ENCODE measurements at places on chromosomes 2 and 18. TPM values are rescaled to one million over a fixed set of nuclear protein-coding genes. Genes with fewer than 3 reads are reported as not detected.

DNA sequence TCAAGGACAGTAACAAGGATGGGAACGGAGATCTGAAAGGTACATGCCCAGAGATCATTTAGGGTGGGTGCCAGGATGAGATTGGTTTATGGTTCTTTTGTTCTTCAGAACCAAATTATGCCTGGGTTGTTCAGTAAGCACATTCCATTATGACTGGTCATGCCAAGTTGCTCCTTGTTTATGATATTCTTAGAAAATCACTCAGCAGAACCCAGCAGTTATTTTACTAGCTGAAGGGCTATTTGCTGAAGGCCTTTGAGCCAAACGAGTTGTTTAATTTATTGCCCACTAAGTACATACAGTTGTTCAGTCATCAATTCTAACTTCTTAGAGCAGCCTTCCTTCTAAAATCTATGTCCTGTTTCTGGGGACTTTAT, 635 bp downstream of the SLC3A1 start:
- DNase-seq = peak; percentile 27

- no peak for DNase-seq
These were observed 220.2 kb downstream of the BCL11A start for GRCh38 chr2:60333264-60333663.

DNER gene
- 7.1 TPM for total RNA-seq

- DNase-seq = no peak
These were observed 222.7 kb downstream of the CYRIA start for GRCh38 chr2:16442971-16443370.

- DNase-seq = peak; percentile 48
These were observed 31.8 kb upstream of the INPP4A start for GRCh38 chr2:98412751-98413458.

LYG2 gene
- total RNA-seq = not detected

CTIF gene
- total RNA-seq = 5.0 TPM

NLRC4 gene
- total RNA-seq = not detected

LAMA3 gene
- total RNA-seq = 1.6 TPM

- DNase-seq = no peak
These were observed 136.3 kb downstream of the TMEM17 start for GRCh38 chr2:62369541-62370202.

DNA sequence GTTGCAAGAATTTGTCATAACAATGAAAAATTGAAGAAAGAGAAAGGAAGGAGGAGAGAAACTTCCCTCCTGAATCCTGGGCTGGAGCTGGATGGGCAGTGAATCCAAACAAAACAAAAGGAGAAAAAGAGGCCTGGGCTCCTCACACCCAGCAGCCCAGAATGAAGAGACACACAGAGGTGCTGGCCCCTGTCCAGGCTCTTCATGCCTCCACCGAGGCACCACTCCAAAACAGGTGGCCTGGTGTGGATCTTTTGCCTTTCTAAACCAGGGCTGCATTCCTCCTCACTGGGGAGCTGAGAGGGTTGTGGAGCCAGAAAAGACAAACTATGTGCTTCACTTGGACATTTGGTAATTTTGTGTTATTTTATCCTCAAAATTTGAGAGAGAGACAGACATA, 76.0 kb downstream of the FAM124B start:
- no peak for DNase-seq

MROH2A gene
- total RNA-seq = not detected

GRCh38 chr2:134327367-134327766, 73.5 kb downstream of the MGAT5 start:
- no peak for DNase-seq

ZCCHC2 gene
- 5.3 TPM for total RNA-seq

KCNK3 gene
- 0.12 TPM for total RNA-seq

GRCh38 chr2:10162586-10163497, 40.3 kb downstream of the RRM2 start:
- DNase-seq = no peak

GPR17 gene
- total RNA-seq = not detected

DNA sequence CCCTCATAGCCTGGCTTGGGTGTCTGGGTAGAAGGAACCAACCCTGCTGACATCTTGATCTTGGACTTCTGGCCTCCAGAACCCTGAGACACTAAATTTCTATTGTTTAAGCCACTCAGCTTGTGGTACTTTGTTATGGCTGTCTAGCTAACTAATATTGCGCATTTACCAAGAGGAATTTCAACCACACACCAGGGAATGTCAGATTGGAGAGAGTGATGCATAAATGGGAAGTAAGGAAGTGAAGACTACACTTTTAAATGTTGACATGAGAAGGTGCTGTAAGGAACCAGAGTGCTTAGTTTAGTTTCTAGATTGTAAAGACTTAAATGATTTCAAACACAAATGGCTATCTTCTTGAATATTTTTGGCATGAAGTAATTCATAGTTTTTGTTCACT, 98.9 kb upstream of the ITGB6 start:
- DNase-seq = no peak

TTN gene
- not detected for total RNA-seq

GRCh38 chr2:28434600-28434989, 41.9 kb downstream of the FOSL2 start:
- no peak for DNase-seq

DNA sequence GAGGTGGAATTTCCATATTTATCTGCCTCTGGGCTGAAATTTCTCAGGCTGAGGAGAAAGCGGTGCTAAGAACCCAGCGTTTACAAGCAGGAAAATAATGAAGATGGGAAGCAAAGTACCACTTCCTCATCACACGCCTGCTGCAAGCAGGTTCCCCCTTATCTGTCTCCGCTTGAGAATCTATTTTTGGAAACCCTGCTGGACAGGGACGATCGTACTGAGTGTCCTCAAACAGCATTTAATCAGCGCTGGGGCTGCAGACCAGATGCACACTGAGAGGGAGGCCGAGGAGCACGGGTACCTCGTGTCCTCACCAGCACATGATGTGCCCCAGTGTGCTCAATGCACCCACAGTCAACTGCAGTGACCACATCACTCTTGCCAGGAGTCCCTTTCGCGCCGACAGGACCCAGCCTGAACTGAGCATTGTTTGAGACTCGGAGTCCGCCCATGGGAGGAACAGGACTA, 160.4 kb downstream of the HDAC4 start:
- no peak for DNase-seq

MATN3 gene
- 0.46 TPM for total RNA-seq

- DNase-seq = no peak
These were observed 263.2 kb downstream of the EN1 start for GRCh38 chr2:118584062-118584749.

GRCh38 chr2:190465060-190465459, 56.9 kb downstream of the MFSD6 start:
- no peak for DNase-seq

GRCh38 chr2:163768881-163769695, 33.3 kb upstream of the FIGN start:
- no peak for DNase-seq

LOXHD1 gene
- total RNA-seq = not detected

SATB2 gene
- 10.3 TPM for total RNA-seq

DNA sequence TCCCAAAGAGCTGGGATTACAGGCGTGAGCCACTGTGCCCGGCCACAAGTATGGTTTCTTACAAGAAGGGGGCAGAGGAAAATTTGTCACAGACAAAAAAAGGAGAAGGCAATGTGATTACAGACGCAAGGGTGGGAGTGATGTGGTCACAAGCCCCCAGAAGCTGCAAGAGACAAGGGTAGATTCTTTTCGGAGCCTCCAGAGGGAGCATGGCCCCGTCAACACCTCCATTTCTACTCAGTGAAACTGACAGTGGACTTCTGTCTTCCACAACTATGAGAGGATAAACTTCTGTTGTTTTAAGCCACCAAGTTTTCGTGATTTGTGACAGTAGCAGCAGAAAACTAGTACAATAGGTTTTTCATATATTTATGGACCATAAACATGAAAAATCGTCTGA, 2.1 kb upstream of the TCF7L1 start:
- DNase-seq = no peak

- DNase-seq = no peak
These were observed 23.7 kb downstream of the ATOH8 start for GRCh38 chr2:85777441-85777861.

DNA sequence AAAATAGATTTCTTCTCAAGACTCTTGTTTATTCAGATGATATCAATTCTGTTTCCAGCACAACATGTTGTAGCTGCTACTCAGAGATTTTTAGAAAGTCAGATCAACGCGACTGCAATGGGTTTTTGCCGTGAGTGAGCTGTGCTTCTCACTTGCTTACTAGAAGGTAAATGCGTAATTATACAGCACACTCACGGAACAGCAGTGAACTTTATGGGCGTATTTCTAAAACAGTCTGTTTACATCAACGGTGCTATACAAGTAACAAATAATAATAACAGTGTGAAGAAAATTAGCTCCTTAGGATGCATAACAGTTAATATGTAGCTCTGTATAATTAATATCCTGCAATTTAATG, 533.6 kb downstream of the RNF144A start:
- no peak for DNase-seq

DNA sequence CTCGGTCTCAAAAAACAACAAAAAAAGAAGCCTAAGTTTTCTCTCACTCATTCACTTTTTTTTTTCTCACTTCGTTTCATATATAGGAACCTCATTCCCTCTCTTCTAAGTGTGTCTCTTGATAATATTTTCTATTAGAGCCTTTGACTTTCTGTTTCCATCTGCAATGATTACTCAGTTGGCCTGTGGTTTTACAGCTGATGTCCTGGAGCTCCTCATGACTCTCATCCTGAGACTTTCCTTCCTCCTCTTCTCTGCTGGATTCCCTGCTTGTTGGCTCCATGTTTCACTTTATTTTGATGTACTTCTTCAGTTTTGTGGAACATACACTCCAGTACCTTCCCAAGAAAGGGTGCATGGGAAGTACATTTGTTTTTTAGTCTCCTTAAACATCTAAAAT, 154.2 kb upstream of the GATA6 start:
- DNase-seq = no peak

COLEC12 gene
- total RNA-seq = 41.9 TPM

DNA sequence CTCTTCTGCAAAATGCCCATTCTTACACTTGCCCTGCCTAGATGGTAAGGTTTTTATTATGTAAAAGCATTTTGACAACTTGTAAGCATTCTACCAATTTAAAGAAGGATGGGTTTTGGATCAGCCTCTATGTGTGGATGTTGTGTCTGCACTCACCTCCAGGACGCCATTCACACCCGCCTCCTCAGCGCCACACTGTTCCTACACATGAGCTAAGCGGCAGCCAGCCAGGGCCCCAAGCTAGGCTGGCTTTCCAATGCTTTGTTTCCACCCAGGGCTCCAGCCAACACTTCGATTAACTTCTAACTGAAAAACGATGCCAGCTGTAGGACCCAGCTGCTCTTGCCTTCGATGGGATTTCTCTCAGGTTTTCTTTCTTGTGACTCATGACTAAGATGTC, 73.3 kb upstream of the FZD7 start:
- DNase-seq = no peak

- no peak for DNase-seq
These were observed 364.2 kb downstream of the ZNF516 start for GRCh38 chr18:76130845-76131244.

DNA sequence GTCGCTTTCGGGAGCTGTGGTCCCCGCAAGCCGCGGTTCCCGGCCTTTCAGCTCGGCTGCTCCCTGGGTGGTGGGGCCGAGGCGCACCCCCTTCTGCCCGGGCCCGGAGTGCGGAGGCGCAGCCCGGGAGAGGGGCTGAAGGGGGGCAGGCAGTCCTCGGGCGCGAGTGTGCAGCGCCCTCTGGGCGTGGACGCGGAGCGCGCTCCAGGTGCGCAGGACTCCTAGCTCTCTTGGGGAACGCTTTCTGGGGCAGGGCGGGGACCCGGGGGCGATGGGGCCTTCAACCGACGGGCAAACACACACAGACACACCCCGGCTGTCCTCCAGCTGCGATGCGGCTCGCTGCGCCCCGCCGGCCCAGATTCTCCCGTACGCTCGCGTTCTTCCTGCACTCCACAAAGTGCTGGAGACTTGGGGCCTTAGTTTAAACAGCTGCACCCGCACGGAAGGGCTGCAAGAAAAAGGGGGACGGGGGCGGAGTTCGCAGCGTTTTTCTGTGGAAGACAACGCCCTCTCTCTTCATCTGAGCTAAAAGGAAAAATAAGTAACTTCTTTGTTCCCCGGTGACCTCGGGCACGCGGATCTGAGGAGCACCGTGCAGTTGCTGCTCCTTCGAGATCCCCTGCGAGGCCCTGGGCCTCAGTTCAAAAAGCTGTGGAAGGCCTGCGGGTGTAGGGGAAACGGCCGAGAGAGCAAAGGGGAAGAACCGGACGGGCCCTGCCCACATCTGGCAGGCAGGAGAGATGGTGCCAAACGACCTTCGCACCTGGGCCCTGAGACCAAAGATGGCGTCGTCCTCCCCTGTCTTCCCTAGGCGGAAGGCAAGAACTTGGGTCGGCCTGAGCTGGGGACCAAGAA, 593 bp upstream of the SDC1 start:
- no peak for DNase-seq

TET3 gene
- 4.7 TPM for total RNA-seq

DNA sequence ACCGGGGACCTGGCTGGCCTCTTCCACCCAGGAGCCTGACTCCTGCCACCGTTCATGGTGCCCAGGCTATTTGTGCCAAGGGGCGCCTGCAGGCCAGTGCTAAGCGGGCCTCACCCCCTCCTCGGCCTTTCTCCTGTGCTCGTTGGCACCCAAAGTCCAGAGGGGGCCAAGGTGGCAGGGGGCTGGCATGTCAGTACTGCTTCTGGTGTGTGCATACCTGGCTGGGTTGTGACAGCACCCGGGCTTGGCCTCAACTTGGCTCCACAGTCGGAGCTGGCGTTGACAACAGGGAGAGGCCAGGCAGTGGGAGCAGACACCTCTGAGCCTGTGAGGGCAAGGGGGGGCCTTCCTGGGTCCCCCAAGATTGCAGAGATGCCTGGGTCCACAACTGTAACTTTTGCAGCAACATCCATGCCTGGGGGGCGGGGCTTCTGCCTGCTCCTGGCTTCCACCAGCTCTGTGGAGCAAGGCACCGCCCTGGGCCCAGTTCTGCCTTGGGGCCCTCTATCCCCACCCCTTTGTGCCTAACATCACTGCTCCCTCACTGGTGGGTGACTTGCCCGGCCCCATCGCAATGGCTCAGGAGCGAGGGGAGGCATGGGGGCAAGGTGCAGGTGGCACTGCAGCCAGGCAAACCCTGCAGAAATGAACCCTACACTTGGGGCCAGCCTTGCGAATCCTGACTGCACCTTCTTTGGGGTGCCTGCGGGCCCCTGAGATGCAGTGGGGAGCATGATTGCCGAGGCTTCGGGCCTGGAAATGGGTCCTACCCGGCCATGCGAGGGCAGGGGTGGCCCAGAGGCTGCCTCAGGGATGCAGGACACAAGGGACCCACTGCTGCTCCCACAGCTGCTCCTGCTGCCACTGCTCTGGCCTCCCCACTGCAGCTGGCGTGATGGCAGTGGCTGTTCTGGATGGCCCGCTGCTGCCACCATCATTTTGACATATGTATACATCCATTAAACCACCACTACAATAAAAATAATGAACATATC, 35.9 kb downstream of the PTPN4 start:
- no peak for DNase-seq

PTCD3 gene
- total RNA-seq = 49.5 TPM

All from H4 (cell line).